Fibroblast of the aortic adventitia (primary cell): ENCODE measurements at places on chromosomes 1 and 21. TPM values are rescaled to one million over a fixed set of nuclear protein-coding genes. Genes with fewer than 3 reads are reported as not detected.

Gene PGD
- total RNA-seq, result 108 and 494 TPM in 2 replicates

Gene SLC45A3
- total RNA-seq, result 1.7 TPM in 2 replicates

Gene C1orf185
- not detected in 2 replicates for total RNA-seq

Gene MCOLN3
- total RNA-seq, result 0.90 and 2.3 TPM in 2 replicates

Gene ITLN2
- total RNA-seq, result 3.8 TPM in 1 of 2 replicates, not detected in the other

Gene SMIM1
- total RNA-seq, result 4.6 TPM in 1 of 2 replicates, not detected in the other

Gene OR6K3
- total RNA-seq, result not detected in 2 replicates

Gene GABPB2
- total RNA-seq, result 5.2 and 14.6 TPM in 2 replicates

Gene KRTAP10-4
- not detected in 2 replicates for total RNA-seq

Gene TNFSF4
- 0.49 and 2.0 TPM in 2 replicates for total RNA-seq

Gene CNIH3
- 31.5 and 72.4 TPM in 2 replicates for total RNA-seq

Gene TGFB2
- 0.82 and 13.5 TPM in 2 replicates for total RNA-seq

Gene KRTAP21-2
- total RNA-seq, result not detected in 2 replicates

Gene F3
- 6.9 and 24.0 TPM in 2 replicates for total RNA-seq

Gene ENO1
- 594 and 1,443 TPM in 2 replicates for total RNA-seq

Gene ITSN1
- 35.0 and 46.5 TPM in 2 replicates for total RNA-seq

Gene VWA5B1
- not detected in 2 replicates for total RNA-seq

Gene DNM3
- 2.0 and 2.1 TPM in 2 replicates for total RNA-seq

Gene ITLN1
- 0.49 TPM in 1 of 2 replicates, not detected in the other for total RNA-seq

Gene FBXO42
- total RNA-seq, result 16.5 and 18.6 TPM in 2 replicates

Gene OR10R2
- total RNA-seq, result not detected in 2 replicates

Gene CD1B
- total RNA-seq, result not detected in 2 replicates

Gene TBX19
- 0.99 TPM in 1 of 2 replicates, not detected in the other for total RNA-seq

Gene NECTIN4
- total RNA-seq, result not detected in 2 replicates

Gene PAQR6
- total RNA-seq, result 0.63 TPM in 1 of 2 replicates, not detected in the other

Gene RSPO1
- total RNA-seq, result 0.49 TPM in 1 of 2 replicates, not detected in the other

Gene TTC22
- total RNA-seq, result under 0.01 TPM in 1 of 2 replicates, not detected in the other

Gene KCNC4
- total RNA-seq, result 4.7 and 6.8 TPM in 2 replicates

Gene TLCD4
- total RNA-seq, result 0.25 and 0.36 TPM in 2 replicates

Gene SYCP1
- not detected in 2 replicates for total RNA-seq

Gene TBX15
- 0.33 and 0.63 TPM in 2 replicates for total RNA-seq

Gene NTMT2
- not detected in 2 replicates for total RNA-seq

Gene UTS2
- not detected in 2 replicates for total RNA-seq

Gene VANGL2
- total RNA-seq, result not detected in 2 replicates
